ENCODE measurements at places on chromosomes 6 and 20.

- DNase-seq: no peak
Measured at GRCh38 chr6:43981363-43981990, 145.8 kb downstream of the MRPL14 start.

- peak; percentile 56 for DNase-seq
Measured at GRCh38 chr6:159169557-159170332, 545 bp downstream of the FNDC1 start.

GRCh38 chr20:5781798-5782750, 31.9 kb downstream of the SHLD1 start:
- DNase-seq: no peak

DNA sequence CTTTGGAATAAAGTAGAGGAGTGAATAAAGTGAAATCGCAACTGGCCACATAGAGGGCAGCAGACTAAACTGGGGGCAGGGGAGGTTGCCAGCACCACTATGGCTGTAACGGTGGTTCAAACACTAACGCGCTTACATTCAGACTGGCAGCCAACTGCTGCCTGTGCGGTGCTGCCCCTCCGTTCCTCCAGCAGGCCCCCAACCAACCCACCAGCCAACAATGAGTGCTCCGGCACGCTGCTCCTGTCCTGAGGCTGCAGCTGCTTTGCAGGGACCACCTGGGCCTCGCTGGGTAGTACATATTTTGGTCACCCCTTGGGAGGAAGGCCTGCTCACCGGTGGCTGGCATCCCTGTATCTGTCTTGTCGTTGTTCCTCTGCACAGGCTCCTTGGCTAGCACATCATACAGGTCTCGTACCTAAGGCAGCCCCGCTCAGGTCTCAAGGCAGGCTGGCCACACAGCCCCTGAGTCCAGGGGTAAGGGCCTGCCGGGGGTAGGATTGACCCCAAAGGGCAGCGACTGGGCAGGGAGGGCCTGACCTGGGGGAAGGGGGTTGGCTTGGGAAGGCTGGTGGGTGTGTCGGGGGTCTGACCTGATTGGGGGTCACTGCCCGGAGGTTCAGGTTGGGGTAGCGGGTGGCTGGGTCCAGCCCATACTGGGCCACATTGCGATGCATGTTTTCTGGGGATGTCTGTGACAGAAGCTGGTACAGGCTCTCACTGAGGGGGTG, 6.3 kb downstream of the MICAL1 start:
- no peak for DNase-seq

DNA sequence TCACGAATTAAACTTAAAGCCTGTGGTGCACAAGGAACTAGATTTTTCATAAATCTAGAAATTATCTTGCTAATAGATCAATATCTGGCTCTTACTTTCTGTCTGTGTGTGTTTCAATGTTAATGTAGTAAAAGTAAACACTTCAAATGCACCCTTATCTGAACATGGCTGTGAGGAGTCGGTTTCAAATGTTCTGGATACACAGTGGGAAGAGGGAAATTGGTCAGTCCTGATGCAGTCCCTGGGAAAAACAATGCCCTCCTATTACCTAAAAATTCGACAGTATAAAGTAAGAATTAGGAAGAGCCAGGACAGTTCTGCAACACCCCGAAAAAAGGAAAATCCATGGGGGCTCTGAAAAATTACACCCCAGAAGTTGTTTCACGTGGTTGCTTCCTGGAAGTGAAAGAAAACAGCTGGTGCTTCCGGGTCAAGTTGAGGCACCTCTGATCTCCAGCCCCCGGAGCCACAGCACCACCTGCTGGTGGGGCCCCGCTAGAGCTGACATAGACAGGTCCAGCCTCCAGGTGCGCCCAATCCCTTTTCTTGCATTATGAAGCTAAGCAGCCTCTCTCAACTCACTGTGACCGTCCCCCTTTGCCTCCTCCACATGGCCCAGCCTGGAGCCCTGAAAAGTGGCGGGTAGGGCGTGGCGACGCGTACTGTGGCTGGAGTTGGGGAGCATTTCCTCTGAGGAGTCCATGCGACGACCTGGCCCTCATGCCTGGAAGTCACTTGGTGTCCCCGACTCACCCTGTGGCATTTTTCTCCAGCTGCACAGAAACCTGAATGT, 8.3 kb downstream of the SEMG2 start:
- DNase-seq: peak; percentile 69

DNA sequence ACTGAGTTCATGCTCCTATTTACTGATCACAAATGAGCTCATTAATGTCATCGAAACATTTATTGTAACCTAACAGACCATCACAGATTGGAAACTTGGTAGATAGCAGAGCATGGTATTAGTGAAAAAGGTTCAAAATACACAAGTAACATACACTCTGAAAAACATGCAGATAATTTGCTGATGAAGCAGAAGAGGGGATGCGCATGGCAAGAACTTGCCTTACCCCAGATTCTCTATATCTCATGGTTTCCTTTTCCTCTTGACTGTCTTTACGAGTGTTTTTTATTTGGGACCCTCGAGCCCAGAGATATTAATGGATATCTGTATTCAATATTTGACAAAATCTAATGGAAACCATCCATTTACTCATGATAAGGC, 37.6 kb downstream of the QRSL1 start:
- DNase-seq: no peak

GRCh38 chr20:63100926-63101699, 94.3 kb upstream of the BHLHE23 start:
- DNase-seq: peak; percentile 4

DNA sequence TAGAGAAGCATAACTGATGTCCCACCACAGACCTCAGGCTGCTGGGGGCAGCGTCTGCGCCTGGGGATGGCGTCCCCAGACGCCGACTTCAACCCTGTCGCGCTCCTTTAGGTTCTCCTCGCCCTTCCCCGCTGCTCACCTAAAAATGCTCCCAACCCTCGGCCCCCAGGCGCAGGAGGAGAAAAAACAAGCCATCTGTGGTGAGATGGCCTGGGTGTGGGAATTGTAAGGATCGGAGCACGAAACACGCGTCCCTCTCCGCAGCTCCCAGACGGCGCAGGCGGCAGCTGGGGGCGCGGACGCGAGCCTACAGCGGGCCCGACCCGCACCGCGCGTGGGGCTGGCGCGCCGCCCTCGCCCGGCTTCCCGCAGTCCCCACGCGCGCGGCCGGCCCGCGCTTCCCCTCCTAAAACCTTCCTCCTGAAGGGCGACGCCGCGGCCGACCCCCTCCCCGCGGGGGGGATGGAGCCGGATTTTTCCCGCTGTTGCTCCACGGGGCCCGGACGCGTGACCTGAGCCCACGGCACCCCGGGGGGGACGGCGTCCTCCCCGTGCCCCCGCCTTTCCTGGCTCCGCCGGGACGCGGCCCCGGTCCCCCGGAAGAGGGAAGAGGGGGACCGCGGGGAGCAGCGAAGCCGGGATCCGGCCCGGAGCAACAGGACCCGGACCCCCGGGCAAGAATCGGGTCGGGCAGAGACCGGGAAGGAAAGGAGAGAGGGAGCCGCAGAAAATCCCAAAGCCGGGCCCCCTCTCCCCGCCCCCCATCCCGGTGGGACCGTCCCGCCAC, 611 bp downstream of the EPB41L2 start:
- no peak for DNase-seq

GRCh38 chr20:54451171-54451570, 24.2 kb upstream of the DOK5 start:
- no peak for DNase-seq

GRCh38 chr6:54481091-54481490, 172.8 kb downstream of the TINAG start:
- no peak for DNase-seq

GRCh38 chr6:124995645-124996325, 33.5 kb downstream of the RNF217 start:
- DNase-seq: no peak

GRCh38 chr20:47740121-47740861, 45.0 kb downstream of the SULF2 start:
- DNase-seq: no peak

GRCh38 chr20:12203981-12204380, 286.3 kb downstream of the BTBD3 start:
- no peak for DNase-seq

GRCh38 chr6:68967549-68968300, 332.6 kb downstream of the ADGRB3 start:
- peak; percentile 68 for DNase-seq

DNA sequence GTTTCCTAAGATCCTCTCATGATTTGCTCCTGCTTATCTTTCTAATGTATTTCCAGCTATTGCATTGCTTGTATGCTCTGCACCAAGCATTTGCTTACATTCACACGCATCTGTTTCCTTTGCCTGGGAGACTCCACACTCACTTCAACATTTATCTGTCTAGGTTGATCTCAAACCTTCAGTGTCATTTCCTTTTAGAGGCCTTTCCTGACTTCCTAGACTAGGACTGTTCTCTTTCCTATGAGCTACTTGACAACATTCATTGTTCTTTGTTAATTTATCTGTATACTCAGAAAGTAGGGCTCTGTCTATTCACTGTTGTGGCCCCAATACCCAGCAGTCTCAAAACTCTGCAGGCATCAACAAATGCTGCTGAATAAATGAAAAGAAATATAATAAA, 84.4 kb downstream of the WASF1 start:
- no peak for DNase-seq

- DNase-seq: peak; percentile 65
Measured at GRCh38 chr20:46089167-46089416, 670 bp downstream of the NCOA5 start.

DNA sequence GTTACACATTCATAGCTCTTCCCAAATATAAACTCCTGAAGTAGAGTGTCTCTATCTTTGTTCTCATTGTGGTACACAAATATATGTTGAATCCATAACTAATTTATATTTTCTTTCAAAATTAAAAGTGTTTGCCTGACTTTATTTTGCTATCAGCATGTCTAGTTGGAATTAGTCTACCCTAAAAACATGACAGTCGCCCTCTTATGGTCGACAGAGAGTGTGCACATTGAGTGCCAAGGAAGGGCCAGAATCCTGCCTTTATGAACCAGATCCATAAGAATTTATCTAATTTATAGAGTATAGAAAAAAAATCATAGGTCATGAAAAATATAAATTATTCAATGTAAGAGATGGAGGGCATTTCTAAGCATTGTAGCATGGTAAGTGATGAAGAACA, 12.3 kb upstream of the DEFB112 start:
- DNase-seq: no peak

- DNase-seq: no peak
Measured at GRCh38 chr20:54126806-54127655, 46.8 kb downstream of the CYP24A1 start.

DNA sequence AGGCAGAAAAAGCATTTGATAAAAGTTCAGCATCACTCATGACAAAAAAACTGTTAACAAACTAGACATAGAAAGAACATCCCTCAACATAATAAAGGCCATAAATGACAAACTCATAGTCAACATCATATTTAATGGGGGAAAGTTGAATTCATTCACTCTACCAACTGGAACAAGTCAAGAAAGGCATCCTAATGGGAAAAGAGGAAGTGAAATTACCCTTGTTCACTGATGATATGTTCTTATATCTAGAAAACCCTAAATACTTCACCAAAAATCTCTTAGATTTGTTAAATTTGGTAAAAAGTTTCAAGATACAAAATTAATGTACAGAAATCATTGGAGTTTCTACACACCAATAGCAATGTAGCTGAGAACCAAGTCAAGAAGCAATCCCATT, 48.9 kb downstream of the GGTLC1 start:
- no peak for DNase-seq

DNA sequence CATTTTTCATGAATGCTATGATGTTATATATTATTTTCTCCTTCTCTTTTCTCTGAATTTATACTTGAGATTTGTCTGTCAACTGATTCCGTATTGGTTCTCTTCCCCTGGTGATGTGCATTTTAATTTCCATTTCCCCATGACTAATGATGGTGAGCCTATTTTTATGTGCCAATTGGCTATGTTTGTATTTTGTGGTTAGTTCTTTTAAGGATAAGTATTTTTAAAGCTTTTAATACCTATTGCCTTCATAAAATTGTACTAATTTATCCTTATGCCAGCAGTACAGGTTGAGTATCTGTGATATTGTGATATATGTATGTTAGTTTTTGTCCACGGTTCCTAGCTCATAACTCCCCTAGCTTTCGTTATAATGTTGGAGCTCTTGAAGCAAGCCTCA, 2.8 kb downstream of the POLH start:
- no peak for DNase-seq

DNA sequence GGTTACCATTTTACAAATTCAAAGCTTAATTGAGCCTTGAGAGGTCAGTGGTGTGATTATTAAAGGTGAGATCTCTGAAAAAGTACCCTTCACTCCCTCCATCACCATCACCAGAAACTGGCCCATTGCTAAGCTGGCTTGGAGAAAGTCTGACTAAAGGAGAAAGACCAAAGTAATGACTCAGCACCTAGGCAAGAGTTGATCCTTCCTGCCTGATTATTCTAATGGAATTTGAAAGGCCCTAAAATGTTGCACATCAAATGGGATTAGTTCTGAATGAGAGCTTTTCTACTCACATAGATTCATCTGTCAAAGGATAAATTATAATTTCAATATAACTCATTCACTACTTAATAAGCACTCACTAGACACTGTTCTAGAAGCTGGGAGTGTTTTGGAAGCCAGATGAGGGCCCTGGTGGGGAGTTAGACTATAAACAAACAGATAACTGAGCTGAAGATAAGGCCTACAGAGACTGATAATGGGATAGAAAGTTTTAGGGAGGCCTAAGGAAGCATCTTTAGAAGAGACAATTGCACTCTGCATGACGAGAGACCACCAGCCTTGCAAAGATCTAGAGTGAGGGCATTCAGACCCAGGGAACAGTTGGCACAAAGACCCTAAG, 366.7 kb downstream of the SYNE1 start:
- no peak for DNase-seq

DNA sequence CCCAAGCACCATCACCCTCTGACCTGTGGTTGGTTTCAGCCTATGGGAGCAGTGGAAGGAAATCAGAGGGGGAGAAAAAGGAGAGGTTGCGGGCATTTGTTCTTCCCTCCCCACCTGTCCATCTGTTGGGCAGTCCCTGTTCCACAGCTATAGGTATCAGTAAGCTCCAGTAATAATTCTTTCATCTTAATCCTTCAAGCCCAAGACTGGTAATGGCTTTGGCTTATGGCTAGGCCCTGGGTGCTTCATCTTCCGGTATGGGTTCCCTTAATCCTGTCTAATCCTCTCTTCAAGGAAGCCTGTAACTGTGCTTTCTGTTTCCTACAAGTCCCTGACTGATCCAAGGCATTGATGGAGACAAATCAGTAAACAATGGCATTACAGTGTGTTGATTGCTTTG, 42.2 kb upstream of the STK35 start:
- DNase-seq: no peak

- no peak for DNase-seq
Measured at GRCh38 chr6:100105919-100106529, 112.0 kb upstream of the MCHR2 start.

DNA sequence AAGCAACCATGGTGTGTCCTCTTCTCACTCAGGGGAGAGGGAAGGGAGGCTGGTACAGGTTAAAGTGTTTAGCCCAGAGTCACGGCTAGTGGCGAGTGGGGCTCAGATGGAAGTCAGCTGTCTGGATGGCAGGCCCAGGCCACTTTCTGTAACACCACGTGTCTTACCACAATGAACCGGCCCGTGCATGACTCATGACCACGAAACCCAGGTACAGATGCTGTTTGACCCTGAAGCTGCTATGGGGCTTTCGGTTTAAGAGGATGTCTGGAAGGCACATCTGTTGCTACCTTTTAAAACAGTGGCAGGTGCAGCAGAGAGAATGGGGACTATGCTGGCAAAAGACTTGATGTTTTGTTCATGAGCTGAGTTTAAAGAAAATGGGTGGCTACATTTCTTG, 36.5 kb upstream of the MPC1 start:
- DNase-seq: peak; percentile 74

GRCh38 chr6:26031151-26031594, 56.1 kb upstream of the HFE start:
- DNase-seq: no peak

- no peak for DNase-seq
Measured at GRCh38 chr20:62215020-62215990, 4.8 kb downstream of the HRH3 start.

All from activated naive CD4-positive, alpha-beta T cell treated with anti-CD3 and anti-CD28 coated beads for 36 hours (primary cell).